Stimulated activated CD4-positive, alpha-beta T cell treated with anti-CD3 and anti-CD28 coated beads, Interleukin-1b, Interleukin-23, amount 100 ng/mL, for 4 hours (primary cell): ENCODE measurements at places on chromosomes 1 and 21.

GRCh38 chr1:235648954-235649367 is 623 bp downstream of the GNG4 start:
- DNase-seq, result peak; percentile 33

DNA sequence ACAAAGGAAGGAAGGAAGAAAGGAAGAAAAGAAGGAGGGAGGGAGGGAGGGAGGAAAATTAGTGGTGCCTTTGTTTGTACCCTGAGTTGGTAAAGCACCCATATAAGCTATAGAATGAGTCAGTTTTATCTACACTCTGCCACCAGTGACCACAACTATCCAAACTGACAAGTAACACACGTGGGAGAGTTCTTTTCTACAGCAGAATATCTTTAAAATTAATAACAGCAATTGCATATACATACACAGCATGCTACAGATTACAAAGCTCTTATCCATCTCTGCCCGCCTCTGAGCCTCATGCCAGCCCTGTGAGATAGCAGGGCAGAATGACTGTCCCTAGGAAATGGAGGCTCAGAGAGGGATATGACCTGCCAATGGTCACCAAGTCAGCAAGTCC is 20.3 kb downstream of the CDCP2 start:
- no peak for DNase-seq

DNA sequence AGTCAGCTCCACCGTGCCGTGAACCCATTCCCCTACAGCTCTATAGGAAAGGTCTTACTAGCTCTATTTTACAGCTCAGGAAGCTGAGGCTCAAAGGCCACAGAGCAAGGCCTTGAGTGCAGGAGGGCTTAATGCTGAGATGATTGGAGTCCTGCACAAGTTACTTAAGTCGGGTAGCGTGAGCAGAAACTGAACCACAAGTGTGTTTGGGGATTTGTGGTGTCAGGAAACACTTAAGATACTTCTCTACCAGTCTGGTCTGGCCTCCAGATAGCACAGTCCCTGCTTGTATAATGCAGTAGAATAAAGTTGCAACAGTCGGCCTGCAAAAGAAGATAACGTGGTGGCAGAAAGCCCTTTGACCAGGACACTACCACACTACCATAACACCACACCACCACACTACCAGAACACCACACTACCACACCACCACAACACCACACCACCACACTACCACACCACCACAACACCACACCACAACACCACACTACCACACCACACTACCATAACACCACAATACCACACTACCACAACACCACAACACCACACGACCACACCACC is 118.1 kb downstream of the SPSB1 start:
- no peak for DNase-seq

GRCh38 chr1:245000872-245001188 is 136.5 kb upstream of the HNRNPU start:
- DNase-seq, result no peak

- no peak for DNase-seq
These were observed 351.1 kb upstream of the AJAP1 start for GRCh38 chr1:4303303-4303702.

DNA sequence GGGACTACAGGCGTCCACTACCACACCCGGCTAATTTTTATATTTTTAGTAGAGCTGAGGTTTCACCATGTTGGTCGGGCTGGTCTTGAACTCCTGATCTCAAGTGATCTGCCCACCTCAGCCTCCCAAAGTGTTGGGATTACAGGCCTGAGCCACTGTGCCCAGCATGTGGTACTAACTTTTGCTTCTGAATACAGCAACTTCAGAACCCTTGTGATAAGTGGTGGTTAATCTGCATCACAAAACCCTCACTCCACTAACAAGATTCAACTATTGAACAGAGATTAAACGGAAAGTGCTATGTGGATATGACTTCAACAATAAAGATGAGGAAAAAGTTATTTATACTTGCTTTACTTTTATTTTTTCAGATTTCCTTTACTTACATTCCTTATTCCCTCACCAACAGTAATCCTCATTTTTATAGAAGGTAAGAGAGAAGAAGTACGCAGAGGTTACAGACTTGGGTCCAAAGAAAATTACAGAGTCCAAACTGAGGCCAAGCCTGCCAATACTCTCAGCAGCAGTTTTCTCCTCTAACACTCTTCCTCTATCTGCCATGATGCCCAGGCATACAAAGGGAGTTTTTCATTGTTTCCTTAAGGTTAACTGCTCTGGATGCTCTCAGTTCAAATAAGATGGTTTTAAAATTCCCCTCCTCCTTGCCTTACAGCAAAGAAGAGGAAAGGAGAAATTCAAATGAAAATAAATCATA is 44.3 kb downstream of the SLC16A1 start:
- DNase-seq, result no peak

GRCh38 chr1:65606426-65606825 is 186.0 kb downstream of the LEPR start:
- no peak for DNase-seq

- DNase-seq, result no peak
These were observed 327.9 kb upstream of the BEND5 start for GRCh38 chr1:49104575-49104974.

- no peak for DNase-seq
These were observed 9.2 kb upstream of the CDC42 start for GRCh38 chr1:22043198-22043769.

DNA sequence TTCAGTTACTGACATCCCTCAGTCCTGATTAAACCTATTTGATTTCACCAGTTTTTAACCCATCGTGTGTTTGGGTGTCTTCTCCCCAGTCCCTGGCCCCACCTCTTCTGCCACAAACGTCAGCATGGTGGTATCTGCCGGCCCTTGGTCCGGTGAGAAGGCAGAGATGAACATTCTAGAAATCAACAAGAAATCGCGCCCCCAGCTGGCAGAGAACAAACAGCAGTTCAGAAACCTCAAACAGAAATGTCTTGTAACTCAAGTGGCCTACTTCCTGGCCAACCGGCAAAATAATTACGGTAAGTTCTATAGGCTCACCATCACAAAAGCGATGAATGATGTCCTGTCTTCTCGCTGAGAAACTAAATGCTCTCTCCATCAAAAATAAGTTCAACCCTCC is 28.7 kb downstream of the NBPF3 start:
- peak; percentile 5 for DNase-seq

DNA sequence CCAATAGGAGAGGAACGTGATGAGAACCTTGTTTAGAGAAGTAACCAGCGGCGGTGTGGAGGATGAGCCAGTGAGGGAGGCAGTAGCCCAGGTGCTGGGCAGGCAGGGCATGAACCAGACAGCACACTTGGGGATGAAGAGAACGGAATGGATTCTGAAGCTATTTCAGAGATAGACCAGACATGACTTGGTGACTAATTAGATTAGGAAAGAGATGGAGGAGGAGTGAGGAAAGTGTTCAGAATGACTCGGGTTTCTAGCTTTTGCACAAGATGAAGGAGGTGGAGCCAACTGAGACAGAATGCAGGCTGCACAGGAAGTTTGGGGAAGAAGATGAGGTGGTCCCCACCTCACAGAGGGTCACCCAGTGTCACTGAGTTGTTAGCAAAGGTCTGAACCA is 5.1 kb downstream of the PEF1 start:
- no peak for DNase-seq

GRCh38 chr1:32182060-32182459 is 2.6 kb downstream of the TXLNA start:
- no peak for DNase-seq

DNA sequence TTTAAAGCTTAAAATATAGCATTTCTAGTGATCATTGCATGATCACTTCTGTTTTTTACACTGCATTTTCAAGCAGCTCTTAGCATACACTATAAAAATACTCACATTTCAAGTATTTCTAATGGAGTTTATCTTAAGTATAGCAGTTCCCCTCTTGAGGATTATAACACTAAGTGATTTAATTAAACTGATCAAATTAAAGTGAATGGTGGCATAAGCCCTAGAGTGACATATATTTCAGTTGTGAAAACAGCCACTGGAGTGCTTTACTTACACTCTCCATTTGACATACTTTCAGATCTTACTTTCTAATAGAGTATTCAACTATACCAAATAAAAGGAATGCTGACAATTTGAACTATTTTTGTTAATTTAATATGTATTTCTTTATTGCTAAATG is 623.3 kb upstream of the TMPRSS15 start:
- DNase-seq, result no peak
